ENCODE measurements at places on chromosomes 16 and 17.

GRCh38 chr17:17868641-17869522 is 32.1 kb upstream of the SREBF1 start:
- no peak for DNase-seq

DNA sequence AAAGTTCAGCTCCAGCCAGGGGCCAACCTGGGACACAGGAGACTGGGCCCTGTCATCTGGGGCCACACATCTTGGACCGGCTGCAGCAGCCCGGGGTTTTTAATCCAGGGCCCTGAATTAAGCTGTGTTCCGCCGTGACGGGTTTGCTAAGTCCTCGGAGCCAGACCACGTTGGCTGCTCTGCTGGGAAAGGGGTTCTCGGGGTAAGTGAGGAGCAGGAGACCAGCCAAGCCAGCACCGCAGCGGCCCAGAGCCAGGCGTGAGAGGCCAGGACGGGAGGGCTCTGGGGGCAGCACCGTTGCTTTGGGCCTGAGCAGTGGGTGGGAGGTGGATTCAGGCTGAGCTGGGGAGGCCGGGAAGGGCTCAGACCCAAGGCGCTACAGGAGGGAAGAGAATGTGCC is 31.3 kb upstream of the CBX4 start:
- no peak for DNase-seq

DNA sequence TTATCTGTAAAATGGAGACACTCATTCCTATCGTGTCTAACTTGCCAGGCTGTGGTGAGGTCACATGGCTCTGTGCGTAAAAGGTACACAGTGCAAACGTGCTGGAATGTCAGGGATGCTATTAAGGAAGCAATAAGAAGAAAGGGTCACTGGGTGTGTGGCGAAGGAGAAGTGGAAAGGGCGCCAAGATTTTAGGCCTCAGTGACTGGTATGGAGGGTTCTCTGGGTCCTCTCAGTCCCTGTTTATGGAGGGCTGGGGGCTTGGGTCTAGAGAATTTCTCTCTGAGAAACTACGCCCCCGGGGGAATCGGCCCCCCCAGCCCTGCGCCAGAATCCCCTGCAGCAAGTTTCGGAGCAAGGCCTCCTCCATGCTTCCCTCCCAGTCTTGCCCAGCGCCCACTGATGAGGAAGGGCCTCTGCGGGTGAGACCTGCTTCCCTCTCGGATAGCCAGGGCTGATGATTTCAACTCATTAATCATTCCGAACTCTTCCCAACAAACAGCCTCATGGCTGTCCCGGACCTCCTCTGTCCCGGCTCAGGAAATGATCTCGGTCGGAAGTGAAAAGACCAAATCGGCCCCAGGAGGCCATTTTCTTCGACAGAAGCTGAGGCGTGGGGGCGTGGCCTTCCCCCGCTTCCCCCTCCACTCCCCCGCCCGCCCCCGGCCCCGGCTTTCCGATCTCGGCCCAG is 1.2 kb upstream of the HEXIM1 start:
- DNase-seq = peak; percentile 68

DNA sequence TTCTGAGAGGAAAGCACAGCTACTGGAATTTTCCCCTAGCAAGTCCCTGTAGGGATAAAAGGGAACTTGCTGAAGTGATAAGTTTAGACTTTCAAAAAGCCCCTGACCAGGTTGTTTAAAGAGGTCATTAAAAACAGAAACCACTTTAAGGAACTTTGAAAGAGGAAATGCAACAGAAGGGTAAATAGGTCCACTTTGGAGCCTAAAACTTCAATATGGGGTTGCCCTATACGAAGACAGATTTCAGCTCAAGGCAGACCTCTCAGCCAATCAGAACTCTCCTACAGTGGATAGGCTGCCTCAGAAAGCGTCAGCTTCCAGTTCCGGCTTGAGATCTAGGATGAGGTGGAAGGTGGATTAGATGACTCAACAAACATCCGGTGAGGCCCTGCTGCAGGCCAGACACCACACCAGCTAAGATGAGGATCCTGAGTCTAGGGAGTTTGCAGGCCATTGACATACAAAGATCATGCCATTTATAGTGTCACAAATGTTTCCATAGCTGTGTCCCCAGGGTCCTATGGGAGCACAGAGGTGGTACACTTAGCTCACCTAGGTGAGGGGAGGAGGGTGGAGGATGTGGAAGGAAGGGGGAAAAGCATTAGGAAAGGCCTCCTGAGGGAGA is 7.9 kb upstream of the MFSD6L start:
- DNase-seq = no peak

- no peak for DNase-seq
Measured at GRCh38 chr17:63150994-63151464, 185.0 kb downstream of the TANC2 start.

GRCh38 chr16:66403531-66404145 is 23.5 kb upstream of the BEAN1 start:
- DNase-seq = no peak

DNA sequence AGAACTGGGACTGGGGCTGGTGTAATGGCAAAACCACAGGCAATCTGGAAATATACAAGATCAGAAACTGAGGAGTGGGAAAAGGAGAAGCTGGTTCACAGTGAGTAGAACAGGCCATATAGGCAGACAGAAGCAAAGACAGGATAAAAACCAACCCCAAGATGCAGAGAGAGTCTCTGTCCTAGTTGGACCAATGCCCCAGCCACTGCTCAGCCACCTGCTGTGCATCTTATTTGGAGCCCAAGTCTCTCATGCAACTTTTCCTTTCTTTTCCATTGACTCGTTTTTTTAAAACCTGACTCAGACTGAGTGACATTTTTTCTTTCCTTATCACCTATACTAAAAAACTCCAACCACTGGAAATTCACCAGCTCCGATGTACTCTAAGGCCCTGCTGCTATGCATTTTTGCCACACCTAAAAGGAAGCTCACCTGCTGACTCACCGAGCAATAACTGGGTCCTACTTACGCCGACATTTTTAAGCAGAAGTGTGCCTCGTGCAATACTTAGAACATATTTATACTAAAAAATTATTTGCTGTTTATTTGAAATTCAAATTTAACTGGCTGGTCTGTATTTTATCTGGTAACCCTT is 100.8 kb upstream of the XYLT1 start:
- DNase-seq = no peak

DNA sequence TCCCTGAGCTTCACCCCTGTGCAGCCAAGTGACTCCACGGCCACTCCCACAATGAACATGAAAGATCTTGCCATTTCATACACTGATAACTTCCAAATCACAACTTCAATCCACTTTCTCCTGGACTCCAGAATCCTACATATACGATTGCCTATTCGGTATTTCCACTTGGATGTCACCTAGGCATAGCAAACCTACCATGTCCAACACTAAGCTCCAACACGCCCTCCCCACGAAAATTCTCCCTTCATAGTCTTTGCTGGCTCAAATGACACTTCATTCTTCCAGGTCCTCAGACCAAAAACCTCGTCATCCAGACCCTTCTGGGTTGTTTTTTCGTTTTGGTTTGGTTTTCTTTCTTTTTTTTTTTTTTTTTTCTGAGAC is 1.9 kb downstream of the GLTPD2 start:
- no peak for DNase-seq

GRCh38 chr17:66652840-66653507 is 181.9 kb upstream of the CACNG5 start:
- DNase-seq = no peak

DNA sequence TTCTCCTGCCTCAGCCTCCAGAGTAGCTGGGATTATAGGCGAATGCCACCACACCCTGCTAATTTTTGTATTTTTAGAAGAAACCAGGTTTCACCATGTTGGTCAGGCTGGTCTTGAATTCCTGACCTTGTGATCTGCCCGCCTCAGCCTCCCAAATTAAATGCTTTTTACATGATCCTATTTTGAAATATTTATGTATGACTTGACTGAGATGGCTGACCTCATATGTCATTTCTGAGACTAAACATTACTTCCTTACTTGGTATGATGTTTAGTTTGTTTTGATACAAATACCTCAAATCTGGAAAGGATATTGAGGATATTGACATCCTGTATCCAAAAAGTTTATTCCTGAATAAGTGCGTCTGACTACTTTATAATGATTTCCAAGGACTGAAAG is 11.9 kb downstream of the CALCOCO2 start:
- no peak for DNase-seq
